ENCODE measurements at places on chromosomes 1 and 21.

DNA sequence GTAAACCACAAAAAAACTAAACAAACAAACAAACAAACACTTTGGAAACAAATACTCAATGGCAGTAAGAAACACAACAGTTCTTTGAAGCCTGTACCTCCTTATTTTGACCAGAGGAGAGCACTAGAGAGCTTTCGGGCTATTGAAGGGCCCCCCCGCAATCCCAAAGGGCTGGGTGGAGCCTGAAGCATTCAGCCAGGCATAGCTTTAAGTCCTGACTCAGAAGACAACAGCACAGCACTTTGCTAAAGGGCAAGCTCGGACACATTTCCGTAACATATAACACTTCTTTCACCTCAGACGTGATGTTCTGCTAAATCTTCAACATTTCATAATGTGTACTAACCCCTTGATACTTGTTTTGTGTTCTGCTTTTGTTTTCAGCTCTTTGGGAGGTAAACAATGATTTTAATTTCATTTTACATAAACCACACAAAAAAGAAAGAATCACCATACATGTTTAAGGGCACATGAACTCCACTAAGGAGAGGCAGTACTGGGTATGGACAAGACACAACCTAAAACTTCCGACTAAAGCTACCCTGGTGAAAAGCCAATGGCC lies 9.7 kb upstream of the SHCBP1L start:
- DNase-seq, result peak; percentile 92

DNA sequence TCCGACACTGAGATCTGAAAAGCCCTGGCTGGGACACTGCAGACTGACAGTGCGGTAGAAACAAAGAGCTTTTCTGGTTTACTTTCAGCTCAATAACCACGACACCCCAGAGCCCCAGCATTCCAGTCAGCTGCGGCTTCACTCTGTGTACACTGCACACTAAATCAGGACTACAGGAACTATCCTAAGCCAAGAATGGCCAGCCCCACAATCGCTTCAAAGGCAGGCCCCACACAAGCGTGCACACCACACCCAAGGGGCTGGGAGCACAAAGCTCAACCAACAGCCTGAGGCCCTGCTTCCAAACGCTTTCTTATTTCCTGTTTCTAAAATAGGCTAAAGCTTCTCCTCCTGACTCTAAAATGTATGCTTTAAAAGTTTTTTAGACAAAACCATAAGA lies 28.4 kb downstream of the URB1 start:
- DNase-seq, result no peak

- no peak for DNase-seq
Observed at GRCh38 chr1:6358757-6359201, 34.8 kb downstream of the ACOT7 start.

GRCh38 chr1:30108186-30108585 lies 615.2 kb downstream of the MATN1 start:
- no peak for DNase-seq

DNA sequence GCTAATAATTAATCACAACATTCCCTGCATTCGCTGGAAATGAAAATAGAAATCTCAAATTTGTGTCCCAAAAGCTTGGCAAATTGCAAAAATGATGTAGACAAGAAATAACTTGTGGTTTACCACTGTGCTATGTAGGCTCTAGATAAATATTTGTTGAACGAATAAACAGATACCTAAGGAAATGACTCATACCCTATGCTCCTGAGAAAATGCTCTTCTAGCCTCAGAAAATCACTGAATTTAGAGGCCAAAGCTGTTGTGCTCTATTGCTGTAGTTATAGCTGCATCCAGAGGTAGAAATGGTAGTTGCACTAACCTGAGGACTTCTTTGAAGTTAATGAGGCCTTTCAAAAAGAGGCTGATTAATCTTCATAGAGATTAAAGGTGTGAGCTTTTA lies 142.0 kb upstream of the ZNHIT6 start:
- DNase-seq, result no peak

DNA sequence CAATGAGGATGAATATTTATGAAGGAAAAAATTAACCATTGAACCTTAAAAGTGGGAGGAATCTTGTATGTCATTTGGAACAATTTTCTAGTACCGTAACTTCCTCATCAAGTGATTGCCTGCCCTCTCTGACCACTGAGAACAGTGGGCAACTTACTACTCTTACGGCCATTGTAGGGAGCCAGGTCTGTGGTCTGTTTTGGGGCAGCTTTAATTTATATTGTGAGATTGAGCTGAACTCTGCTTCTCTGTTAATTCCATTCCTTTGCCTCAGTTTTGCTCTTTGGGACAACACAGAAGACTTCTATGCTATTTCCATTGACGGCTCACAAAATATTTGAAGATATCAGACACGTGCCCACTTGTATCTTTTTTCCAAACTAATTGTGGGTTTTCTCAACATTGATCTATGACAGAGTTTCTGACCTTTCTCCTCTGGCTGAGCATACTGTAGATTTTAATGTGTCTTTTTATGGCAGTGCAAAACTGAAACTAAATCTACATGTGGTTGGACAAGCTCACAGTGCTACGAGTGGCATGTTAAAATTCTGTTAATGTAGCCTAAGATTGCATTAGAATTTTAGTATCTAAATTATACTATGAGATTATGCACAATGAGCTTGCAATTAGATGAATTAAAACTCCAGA lies 27.8 kb upstream of the ZNF281 start:
- DNase-seq, result no peak

GRCh38 chr1:186409091-186409490 lies 33.5 kb downstream of the ODR4 start:
- no peak for DNase-seq

DNA sequence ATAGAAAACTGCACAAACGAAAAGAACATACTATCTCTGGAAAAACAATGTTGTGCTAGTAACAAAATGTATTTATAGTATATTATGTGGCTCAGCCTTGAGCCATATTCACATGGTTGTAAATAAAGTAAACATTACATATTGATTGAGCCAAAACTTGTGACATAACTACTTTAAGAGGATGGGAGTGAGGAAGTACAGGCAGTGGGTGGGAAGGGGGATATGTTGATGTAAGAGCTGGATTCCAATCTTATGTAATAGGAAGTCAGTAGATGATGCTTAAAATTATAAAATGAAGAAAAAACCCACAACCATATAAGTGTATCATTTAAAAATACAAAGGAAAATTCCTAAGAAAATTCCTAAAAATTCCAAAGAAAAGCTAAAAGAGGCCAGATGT lies 42.7 kb downstream of the RHOU start:
- no peak for DNase-seq
